Stimulated activated CD4-positive, alpha-beta T cell treated with anti-CD3 and anti-CD28 coated beads, TNF-alpha, amount 100 ng/mL, for 4 hours (primary cell): ENCODE measurements at places on chromosomes 12 and 14.

DNA sequence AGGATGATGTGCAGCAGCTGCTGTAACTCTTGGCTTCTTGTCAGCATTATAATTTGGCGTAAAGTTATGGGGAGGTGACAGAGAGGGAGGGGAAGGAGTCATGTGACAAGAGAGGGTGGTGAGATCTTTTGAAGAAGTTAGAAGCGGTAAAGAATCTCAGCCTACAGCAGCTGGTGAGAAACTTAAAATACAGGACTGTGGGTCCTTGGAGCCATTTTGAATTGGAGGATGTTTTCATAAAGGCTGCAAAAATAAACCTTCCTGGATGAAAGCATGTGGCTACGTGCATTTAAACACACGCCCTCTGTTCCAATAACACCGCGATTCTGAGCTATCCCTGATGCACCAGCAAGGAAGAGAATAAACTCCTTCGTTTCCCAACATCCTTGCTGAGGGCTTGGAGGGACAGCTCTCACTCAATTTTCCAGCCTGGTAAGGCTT is 133.7 kb downstream of the TMEM30B start:
- no peak for DNase-seq

GRCh38 chr14:62673014-62673755 is 372.1 kb downstream of the KCNH5 start:
- no peak for DNase-seq

DNA sequence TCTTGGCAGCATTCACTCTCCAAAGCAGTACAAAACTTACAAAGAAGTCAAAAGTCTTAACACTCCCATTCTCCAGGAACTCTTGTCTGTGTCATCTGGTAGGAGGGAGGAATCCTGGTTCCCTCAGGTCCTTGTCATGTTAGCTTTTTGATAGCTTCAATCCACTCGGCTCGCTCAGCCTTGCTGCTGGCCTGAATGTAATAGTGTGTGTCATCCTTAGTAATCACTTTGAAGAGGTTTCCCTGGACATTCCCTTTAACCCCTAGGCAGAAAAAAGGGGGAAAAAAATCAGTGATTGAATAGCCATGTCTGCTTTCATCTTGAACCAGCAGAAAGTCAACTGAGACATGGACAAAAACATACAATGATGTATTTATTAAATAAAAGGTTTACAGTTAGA is 24.8 kb downstream of the PLEK2 start:
- no peak for DNase-seq

GRCh38 chr12:100718187-100718586 is 76.4 kb upstream of the ANO4 start:
- DNase-seq = no peak

GRCh38 chr12:54975272-54975671 is 9.3 kb downstream of the TESPA1 start:
- DNase-seq = no peak

DNA sequence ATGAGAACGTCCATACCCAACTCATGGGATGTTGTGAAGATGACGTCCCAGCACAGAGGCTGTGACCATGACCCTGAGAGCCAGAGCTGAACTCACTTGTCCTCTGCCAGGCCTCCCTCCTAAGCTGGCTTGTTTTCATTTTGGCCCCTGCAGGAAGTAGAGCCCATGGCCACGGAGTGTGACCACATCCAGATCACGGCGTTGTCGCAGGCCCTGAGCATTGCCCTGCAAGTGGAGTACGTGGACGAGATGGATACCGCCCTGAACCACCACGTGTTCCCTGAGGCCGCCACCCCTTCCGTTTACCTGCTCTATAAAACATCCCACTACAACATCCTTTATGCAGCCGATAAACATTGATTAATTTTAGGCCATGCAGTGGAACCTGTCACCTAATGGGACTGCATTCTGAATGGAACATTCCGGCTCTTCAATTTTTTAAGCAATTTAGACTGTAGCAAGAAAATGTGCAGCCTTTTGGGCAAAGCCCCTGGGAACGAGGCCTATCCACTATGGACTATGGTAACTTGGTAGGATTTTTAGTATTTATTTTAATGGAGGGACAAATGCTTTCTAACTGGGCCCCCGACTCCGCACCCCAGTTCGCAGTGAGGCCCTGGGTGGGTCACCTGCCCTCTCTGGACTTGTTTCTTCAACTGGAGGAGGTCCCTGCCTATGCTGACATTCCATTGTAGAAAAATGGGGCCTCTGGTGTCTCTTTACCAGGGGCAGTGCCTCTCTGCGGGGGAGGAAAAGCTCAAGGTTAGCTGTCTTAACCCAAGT is 19.6 kb downstream of the OTUB2 start:
- DNase-seq = no peak

DNA sequence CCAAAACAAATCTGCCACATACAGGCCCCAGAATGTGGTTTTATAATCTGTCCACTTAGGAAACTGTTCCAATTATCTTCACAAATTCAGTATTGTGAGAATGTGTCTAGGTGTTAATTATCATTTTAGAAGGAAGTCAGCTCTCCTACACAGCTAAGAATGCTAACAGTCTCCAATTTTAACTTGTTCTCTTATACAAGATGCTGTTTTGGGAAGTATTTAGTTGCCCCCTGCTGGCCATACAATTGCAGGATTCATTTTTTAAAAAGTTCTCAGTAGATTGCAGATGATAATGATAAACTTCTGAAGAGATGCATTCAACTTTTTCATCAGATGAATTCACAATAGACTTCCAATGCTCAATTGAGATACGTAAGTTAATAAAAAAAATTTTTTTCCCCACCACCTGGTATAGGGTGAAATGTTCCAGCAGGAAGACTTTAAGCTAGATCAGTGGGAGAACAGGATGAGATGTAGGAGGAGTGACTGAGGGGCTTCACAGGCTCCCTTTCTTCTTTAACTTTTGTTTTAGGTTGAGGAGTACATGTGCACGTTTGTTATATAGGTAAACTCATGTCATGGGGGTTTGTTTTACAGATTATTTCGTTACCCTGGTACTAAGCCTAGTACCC is 27.3 kb upstream of the OSBPL8 start:
- DNase-seq = peak; percentile 7

GRCh38 chr12:80178846-80179245 is 79.5 kb downstream of the OTOGL start:
- no peak for DNase-seq

DNA sequence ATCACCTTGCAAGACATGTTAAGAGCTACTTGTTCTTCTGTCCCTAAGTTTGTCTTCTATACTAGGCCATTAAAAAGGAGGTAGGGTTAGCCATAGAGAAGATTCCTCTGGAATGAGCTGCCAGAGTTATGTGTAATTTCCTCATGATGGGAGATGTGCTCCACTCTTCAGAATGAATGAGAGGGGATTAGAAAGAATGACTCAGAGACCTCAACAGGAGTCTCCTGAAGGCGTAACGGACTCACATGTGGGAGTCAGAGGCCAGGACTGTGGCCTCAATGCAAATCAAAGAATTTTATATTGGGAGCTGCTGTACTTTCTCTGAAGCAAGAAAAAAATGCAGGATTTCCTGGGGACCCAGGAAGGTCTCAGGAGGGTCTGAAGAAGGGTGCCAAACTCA is 87.8 kb upstream of the ATXN7L3B start:
- DNase-seq = no peak

- no peak for DNase-seq
These were observed 14.2 kb upstream of the CDKL1 start for GRCh38 chr14:50410921-50411320.

- DNase-seq = no peak
These were observed 41.2 kb upstream of the PPM1H start for GRCh38 chr12:62976110-62976662.

GRCh38 chr14:53064475-53064874 is 88.6 kb downstream of the DDHD1 start:
- no peak for DNase-seq

DNA sequence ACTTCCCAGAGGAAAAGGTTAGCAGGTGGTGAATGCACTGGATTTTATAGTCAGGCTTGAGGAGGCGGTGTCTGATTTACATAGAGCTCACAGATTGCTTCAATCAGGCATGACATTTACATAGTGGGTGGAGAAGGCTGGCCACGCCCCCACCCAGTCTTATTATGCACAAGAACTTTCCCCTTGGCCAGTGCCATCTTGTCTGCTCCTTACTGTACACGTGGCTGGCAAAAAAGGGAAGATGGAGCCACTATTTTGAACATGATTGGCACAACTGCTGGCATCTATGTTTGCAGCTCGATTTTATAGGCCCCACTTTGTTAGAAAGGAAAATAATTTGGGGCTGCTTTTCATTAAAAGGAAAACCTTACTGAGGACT is 10.9 kb upstream of the LGMN start:
- no peak for DNase-seq

- no peak for DNase-seq
These were observed 18.8 kb upstream of the RCOR1 start for GRCh38 chr14:102573591-102574046.

DNA sequence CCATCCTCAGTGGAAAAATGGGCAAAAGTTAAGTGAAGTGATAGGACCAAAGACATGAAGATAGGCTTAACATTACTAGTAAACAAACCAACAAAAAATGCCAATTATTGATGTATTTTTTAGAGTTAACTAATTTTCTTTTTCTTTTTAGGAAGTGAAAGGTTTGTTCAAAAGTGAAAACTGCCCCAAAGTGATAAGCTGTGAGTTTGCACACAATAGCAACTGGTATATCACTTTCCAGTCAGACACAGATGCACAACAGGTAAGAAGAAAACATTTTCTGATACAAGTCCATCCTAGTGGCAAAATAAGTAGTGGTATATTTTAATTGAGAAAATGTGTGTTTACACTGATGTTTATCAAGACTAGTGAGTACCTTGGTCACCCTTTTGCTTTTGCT is 39.6 kb downstream of the LARP4 start:
- DNase-seq = no peak

- no peak for DNase-seq
These were observed 41.1 kb downstream of the PROX2 start for GRCh38 chr14:74834692-74835392.

DNA sequence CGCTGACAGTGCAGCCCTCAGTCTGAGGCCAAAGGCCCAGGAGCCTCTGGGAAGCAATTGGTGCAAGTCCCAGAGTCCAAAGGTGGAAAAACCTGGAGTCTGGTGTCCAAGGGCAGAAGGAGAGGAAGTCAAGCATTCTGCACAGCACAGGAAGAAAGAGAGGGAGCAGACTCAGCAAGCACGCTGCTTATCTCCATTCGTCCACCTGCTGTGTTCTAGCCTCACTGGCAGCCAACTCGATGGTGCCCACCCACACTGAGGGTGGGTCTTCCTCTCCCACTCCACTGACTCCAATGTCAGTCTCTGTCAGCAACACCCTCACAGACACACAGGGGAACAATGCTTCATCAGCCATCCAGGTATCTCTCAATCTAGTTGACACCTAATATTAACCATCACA is 38.8 kb downstream of the HELB start:
- no peak for DNase-seq

DNA sequence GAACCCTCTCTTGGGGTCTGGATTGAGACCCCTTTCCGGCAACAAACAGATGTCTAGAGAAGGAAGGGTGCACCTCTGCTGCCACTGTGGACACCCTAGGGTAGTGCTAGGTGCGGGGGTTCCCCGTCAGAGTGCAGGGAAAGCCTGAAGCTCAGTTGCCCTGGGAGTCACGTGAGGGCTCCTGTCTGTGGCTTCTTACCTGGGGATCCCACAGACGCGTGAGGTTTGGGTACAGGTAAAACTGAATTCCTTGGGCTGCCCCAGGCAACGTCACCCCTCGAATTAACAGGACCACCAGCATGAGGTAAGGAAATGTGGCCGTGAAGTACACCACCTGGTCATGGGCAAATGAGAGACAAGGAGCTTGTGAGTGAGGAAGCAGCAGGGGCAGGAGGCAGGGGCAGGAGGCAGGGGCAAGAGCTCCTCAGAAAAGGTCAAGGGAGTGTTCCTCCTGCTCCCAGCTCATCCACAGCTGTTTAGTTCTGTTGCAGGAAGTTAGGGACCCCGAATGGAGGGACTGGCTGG is 21.0 kb upstream of the SLC6A12 start:
- no peak for DNase-seq

DNA sequence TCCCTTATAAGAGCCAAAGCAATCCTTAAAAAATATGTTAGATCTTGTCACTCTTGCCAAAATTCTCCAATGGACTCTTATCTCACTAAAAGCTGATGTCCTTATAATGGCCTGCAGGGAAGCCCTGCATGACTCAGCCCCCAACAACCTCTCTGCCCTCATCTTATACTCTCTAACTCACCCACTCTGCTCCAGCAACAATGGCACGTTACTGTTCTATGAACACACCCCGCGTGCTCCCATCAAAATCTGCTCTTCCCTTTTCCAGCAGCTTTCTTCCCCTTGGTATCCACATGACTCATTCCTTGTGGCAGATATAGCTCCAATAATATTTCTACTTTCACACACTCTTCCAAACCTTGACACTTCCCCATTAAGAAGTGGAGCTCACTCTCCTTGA is 108.1 kb downstream of the DENND5B start:
- DNase-seq = no peak

DNA sequence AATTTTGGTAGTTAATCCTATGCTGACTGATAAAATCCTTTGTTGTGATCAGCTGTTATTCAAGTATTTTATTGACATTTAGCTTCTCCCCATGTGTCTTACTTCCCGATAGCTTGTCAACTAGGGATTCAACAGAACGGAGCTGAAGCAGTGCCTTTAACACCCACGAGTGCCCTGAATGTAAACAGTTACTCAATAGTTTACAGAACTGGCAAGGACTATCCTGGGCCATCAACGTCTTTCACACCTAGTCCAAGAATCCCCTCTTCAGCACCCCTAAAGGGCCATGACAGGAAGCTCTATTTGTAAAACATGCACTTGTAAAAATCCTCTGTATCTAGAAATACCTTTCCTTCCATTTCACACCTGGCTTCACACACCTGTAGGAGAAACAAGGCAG is 45.3 kb downstream of the SETD3 start:
- no peak for DNase-seq

DNA sequence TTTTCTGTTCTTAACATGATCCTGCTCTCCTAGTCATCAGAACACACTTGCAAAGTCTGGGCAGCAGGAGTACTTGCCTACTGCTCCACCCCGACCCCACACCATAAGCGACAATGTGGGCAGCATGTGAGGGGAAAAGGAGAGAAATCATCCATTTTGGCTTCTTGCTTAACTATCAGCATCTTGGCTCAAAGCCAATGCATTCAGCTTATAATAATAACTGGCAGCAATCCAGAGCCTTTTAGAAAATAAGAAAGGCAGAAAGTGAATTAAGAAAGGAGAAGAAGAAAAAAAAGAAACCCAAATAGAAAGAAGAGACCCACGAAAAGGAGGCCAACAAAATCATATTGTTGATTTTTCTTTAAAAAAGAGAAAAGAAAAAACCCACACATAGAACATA is 930.8 kb downstream of the BCL11B start:
- DNase-seq = no peak

- DNase-seq = no peak
These were observed 26.1 kb upstream of the GZMB start for GRCh38 chr14:24659916-24660570.

GRCh38 chr14:79809849-79810612 is 401.3 kb downstream of the DIO2 start:
- no peak for DNase-seq
